Activated CD4-positive, alpha-beta T cell treated with anti-CD3 and anti-CD28 coated beads for 1 hour (primary cell): ENCODE measurements at places on chromosomes 1 and 21.

DNA sequence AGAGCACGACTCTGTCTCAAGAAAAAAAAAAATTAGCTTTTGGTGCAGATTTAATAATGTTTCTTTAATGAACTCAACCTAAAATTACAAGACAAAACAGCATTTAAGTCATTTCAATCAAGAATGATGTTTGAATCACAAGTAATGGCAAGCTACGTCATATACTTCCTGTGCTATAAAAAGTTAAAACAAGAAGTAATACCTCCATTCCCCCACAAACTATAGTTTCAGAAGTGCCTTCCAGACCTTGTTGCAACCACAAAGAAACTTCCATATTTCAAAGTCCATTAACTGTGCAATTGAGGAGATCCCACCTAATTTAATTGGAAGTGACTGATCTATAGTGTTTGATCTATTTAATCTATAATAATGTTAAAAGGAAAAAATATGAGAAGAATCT lies 15.1 kb downstream of the NRDC start:
- no peak for DNase-seq

DNA sequence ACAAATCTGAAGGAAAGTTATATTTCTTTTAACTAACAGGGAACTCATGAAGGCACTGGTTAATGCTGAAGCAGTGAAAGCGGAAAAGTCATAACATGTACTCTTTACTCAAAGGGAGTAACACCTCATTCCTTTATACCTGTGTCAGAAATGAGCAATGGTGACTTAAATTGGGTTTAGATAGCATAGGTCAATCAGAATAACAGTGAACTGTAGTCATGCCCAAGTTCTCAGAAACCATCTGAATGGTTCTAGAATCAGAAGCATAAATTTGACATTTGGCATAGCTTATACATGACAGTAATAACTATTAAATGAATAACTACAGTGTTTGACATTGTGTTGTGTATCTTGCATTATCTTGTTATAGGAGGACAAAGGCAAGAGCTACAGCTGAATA lies 382.0 kb downstream of the NUF2 start:
- no peak for DNase-seq

DNA sequence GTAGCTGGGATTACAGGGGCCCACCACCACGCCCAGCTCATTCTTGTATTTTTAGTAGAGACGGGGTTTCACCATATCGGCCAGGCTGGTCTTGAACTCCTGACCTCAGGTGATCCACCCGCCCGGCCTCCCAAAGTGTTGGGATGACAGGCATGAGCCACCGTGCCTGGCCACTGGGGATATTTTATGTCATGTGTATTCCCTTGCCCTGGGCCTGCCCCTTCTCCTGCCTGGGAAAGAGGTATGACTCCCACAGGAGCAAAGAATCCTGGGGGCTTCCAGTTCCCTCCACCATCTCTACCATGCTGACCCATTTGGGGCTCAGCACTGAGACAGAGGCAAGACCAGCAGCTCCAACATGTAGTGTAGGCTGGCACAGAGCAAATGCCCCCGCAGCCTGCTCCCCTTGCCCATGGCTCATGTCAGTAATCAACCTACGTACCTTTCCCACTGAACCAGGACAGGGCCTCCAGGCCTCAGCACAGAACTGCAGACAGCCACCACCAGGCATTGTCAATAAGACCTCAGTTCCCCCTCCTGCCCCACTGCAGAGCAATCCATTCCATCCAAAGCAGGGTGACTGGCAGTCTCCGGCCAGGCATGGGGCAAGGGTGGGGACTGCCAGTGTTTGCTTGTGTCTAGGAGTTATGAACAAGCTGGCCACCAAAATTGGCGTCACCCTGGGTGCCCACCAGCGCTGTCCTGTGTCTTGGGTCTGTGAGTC lies 35.2 kb downstream of the BMP8A start:
- no peak for DNase-seq

DNA sequence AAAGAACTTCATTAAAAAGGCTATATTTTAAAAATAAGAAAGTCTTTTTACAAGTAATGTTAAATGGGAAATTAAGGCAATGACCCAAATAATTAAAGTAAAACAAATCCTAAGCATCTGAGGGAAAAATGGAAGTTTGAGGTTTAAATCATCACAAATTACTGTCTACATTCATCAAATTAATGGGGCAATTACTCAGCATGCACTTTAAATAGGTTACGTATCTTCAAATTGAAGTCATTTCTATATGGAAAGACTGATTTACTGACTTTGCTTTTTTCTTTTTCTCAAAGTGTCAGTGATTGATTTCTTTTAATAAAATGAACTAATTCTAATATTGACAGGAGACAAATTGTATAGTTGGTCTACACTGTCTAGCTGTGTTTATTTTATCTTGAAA lies 1452.3 kb downstream of the NCAM2 start:
- no peak for DNase-seq

DNA sequence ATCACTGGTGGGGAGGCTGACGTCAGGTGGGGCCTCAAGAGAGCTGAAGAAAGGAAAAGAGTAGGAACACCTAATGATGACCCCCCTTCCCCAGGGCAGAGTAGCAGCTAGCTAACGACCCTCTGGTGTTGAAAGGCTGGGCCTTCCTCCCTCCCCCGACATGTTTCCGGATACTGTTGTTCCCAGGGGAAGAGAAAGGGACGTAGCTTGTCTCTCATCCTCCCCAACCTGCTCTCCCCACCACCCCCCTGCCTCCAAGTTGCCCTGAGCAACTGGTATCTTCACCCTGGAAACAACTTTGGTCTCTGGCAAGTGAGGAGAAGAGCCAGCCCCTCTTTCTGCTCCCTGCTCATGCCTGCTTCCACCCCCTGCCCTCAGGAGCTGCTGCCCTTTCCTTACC lies 2.4 kb downstream of the SEMA6C start:
- no peak for DNase-seq

DNA sequence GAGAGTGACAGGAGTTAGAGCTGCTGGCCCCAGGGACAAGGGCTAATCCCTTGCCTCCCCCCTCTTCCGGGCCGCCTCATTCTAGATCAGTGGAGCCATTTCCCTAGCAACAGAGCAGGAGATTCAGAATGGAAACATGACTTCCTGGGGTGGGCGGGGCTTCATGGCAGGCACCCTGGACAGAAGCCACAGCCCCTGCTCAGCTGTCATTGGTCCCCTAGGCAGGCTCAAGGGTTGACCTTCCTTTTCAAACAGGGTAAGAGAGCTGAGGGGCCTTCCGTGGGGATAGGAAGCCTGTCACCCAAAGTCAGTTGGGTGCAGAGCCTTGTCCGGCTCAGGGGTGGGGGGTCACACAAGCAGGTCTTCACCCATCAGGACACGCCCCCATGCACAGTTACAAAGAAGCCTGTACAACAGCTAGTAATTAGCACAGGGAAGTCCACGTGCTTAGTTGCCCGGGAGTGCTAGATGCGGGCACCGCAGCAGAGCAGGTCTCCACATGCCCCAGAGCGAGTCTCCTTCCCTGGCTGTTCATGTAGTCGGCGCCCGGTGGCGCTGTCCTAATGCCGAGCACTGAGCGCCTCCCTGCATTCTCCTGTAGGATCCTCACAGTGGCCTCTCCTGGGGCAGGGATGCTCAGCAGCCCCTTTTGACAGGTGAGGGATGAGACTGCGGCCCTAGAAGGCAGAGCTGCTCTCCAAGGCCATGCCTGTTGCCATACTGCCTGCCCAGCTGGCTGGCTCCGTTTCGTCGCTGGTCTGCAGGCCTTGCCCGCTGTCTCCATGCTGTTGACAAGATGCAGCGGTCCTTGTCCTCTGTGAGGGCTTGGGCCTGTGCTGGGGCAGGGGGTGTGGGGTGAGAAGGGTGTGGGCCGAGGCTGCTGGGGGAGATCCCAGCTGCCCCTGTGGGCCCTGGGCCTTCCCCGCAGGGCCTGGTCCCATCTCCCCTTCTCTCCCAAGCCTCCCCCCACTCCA lies 5.1 kb downstream of the TMEM201 start:
- DNase-seq, result no peak

- DNase-seq, result no peak
Observed at GRCh38 chr1:179327679-179328078, 34.1 kb downstream of the SOAT1 start.

GRCh38 chr21:42632771-42633690 lies 20.4 kb upstream of the PDE9A start:
- DNase-seq, result no peak

DNA sequence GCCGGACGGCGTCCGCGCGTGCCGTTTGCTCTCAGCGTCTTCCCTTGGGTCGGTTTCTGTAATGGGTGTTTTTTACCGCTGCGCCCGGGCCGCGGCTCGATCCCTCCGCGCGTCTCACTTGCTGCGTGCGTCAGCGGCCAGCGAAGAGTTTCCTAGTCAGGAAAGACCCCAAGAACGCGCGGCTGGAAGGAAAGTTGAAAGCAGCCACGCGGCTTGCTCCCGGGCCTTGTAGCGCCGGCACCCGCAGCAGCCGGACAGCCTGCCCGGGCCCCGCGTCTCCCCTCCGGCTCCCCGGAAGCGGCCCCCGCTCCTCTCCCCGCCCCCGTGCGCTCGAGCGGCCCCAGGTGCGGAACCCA lies 159.8 kb downstream of the RUNX1 start:
- DNase-seq, result peak; percentile 39

DNA sequence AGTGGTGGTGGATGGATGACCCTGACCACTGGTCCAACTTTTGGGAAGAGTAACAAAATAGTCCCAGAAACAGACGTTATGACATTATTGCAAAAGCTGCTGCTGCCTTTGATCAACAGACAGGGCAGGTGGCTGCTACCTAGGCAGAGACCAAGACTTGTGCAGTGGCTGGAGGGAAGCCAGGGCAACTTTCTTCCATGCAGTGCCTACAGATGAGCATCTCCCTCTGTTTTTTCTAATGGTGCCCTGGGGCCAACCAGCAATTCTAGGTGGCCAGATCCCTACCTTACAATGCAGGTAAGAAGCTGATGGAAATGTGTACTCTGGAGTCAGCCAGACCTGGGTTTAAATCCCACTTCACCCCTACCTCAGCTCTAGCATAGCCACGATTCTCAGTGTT lies 283.1 kb upstream of the POU3F1 start:
- DNase-seq, result no peak

DNA sequence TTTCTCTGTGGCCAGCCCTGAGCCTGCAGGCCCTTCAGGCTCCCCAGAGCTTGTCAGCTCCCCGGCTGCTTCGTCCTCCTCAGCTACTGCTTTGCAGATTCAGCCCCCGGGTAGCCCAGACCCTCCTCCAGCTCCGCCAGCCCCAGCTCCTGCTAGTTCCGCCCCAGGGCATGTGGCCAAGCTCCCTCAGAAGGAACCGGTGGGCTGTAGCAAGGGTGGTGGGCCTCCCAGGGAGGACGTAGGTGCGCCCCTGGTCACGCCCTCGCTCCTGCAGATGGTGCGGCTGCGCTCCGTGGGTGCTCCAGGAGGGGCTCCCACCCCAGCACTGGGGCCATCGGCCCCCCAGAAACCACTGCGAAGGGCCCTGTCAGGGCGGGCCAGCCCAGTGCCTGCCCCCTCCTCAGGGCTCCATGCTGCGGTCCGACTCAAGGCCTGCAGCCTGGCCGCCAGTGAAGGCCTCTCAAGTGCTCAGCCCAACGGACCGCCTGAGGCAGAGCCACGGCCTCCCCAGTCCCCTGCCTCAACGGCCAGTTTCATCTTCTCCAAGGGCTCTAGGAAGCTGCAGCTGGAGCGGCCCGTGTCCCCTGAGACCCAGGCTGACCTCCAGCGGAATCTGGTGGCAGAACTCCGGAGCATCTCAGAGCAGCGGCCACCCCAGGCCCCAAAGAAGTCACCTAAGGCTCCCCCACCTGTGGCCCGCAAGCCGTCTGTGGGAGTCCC lies 45.4 kb downstream of the YARS1 start:
- DNase-seq, result no peak
